Activated naive CD4-positive, alpha-beta T cell (primary cell): ENCODE measurements at places on chromosomes 5 and 9.
A peak's percentile ranks its signal among the peaks of the same experiment; 100 is the strongest.

DNA sequence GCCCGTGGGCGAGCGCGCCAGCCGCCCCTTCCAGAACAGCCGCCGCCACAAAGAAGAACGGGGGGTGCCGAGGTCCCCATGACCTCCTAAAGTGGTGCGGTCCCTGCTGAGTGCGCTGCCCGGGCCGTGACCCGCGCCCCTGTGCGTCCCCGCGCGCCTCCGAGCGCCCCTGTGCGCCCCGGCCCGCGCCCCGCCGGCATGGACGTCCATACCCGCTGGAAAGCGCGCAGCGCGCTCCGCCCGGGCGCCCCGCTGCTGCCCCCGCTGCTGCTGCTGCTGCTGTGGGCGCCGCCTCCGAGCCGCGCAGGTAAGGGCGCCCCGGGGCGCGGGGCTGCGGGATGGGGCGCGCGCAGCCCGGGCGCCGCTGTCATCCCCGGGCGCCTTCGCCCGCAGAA lies 384 bp downstream of the COL5A1 start:
- DNase-seq: no peak

GRCh38 chr9:32968101-32969011 lies 33.1 kb downstream of the APTX start:
- DNase-seq: peak; percentile 42

DNA sequence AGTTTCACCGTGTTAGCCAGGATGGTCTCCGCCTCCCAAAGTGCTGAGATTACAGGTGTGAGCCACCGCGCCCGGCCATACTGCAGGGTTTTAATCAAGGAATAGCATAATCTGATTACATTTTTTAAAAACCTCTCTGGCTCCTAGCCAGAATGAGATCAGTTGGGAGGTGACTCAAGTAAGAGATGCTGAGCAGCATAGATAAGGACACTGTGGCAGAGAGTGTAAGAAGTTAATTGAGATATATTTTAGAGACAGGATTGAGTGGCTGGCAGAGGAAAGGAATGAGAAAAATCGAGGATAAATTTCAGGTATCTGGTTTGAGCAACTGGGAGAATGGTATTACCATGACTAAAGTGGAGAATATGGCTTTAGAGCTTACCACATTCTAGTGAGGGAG lies 7.3 kb upstream of the RIGI start:
- DNase-seq: no peak

DNA sequence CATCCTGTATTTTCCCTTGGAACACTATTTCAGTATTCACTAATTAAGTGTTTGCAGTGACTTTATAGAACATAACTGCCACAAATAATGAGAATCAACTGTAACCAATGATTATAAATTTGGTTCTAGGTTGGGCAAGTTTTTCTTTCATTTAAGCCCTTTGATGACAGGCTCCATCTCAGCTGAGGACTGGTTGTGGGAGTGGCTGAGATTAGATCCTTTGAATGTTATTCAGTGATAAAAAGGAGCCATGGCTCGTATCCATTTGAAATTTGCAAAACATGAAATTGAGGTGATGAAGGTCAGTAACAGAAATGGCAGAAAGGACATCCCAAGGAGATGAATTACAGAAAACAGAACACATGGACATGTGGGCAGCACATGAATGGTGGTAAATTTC lies 138.1 kb upstream of the PCA3 start:
- DNase-seq: no peak

DNA sequence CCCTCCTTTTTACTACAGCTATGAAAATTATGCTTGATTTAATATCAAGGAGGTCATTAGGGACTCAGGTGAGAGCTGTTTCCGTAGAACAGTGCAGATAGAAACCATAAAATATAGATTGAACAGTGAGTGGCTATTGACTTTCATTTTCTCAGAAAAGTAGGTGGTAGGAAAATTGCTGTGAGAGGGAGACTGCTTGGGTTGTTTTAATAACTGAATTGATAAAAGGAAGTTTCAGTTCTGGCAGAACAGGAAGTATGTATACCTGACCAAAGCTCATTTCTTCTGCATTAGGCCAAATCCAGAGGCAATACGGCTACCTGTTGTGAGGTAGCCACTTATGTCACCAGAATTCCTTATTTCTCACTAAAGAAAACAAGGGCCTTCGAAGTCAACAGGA lies 761.7 kb upstream of the ARRDC3 start:
- DNase-seq: no peak

GRCh38 chr5:154977409-154977808 lies 36.1 kb upstream of the KIF4B start:
- no peak for DNase-seq

GRCh38 chr5:108720391-108720790 lies 27.3 kb upstream of the FER start:
- DNase-seq: no peak

GRCh38 chr9:78676009-78676408 lies 379.1 kb downstream of the PSAT1 start:
- no peak for DNase-seq

DNA sequence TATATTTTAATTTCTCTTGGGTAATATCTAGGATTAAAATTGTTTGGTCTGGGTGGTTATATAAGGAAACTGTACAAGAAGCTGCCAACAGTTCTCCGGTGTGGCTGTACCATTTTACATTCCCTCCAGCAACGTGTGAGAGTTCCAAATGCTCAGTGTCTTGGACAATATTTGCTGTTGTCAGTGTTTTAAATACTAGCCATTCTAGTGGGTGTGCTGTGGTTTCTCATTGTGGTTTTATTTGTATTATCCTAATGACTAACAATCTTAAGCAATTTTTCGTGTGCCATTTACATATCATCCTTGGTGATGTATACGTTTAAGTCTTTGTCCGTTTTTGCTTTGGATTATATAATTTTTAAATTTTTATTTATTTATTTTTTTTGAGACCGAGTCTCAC lies 34.0 kb downstream of the TNFSF15 start:
- DNase-seq: no peak

GRCh38 chr9:95465115-95465514 lies 51.7 kb downstream of the PTCH1 start:
- no peak for DNase-seq

DNA sequence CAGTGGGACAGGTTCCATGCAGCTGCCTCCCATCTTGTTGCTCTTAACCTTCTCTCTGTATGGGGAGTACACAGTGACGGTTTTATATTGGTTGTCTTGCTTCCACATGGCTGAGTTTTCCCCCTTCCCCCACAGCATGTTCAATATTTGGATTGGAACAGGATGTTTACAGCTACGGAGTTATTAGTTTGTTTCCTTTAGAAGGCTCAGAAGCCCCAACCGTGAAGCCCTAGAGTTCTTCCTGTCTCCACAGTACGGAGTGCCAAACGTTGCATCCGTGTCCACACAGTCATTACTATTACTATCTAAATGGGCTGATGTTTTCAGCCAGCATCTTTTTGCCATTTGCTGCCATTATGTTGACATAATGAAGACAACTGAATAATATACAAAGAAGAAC lies 277.5 kb downstream of the MARCHF11 start:
- no peak for DNase-seq

GRCh38 chr5:144318460-144318859 lies 147.8 kb downstream of the KCTD16 start:
- no peak for DNase-seq

DNA sequence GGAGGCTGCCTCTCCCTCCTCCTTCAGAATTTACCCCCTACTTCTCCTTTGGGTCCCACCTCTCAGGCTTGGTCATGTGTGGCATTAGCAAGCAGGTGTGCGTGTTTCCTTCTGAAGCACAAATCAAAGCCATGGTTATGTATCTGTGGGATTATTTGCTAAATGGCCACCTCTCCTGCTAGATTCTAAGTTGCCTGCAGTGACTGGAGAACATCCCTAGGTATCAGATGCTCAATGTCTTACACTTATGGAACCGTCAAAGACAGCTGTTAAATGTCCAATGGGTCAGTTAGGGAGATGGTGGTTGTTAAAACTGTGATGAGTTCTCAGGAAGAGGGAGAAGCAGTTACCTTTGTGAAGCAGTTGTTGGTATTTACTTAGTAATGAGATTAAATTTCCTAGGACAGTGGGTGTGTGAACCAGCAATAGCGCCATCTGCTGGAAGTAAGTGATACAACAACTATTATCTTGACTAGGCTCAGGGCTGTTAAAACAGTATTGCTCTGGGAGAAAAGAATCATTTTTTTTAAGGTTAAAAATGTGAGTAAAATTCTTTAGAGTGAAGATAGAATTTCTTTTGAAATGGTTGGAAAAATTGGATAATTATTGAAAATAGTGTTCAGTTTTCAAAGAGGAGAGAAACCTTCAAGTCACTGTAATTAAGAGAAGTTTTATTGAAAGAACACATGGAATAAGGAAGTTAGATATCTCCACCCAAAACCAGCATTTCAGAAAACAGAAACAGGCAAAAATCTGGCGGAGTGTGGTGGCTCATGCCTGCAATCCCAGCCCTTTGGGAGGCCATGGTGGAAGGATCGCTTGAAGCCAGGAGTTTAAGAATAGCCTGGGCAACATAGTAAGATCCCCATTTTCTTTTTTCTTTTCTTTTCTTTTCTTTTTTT lies 71.3 kb downstream of the TMC1 start:
- DNase-seq: no peak

- no peak for DNase-seq
Observed at GRCh38 chr9:130906735-130907416, 10.3 kb upstream of the QRFP start.

GRCh38 chr5:154384480-154385235 lies 61.1 kb upstream of the SAP30L start:
- DNase-seq: no peak

- no peak for DNase-seq
Observed at GRCh38 chr5:171474230-171474813, 54.9 kb downstream of the FGF18 start.

DNA sequence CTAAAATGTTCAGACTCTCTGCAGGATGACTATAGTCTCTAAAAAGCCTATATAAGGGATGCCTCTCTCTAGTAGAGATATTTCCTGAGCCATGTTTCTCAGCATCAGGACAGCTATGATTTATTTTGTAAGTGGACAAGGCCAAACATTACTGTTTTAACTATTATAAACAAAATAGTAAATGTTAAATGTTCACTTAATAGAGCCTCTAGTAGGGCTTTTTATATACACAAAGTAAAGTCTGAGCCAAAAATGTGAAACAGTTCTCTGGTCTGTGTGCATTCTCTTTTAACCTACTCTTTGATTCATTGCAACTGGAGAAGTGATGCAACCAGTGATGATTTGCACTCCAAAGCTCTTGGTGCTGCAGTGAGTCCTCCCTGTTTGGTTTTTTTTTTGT lies 220.5 kb downstream of the GDNF start:
- DNase-seq: no peak

GRCh38 chr5:79689541-79690466 lies at the start of gene CMYA5:
CMYA5 (plus strand) TSS chr5:79689836; CDS start chr5:79689908, 72 bp downstream.
- no peak for DNase-seq

GRCh38 chr9:104658496-104659195 lies 35.7 kb upstream of the OR13D1 start:
- DNase-seq: no peak

GRCh38 chr9:130347931-130348330 lies 82.4 kb downstream of the HMCN2 start:
- DNase-seq: no peak

DNA sequence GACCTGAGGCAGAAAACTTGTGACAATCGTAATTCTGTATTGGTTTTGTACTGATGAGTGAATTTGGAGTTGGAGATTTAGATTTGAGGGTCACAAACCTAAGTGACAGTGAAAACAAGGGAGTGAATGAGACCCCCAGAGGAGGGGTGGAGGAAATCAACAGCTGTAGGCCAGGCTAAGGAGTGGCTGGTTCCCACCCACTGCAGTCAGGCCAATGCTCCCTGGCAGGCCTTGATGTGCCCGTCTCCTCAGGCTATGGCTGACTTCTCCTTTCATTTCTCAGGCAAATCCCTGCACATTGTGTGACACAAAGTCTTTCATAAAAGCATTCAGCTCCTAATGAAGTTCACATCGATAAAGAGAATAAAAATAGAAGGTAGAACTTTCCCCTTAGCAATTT lies 557.6 kb downstream of the CETN3 start:
- DNase-seq: no peak

GRCh38 chr5:17206021-17206420 lies 11.4 kb upstream of the BASP1 start:
- DNase-seq: no peak

- no peak for DNase-seq
Observed at GRCh38 chr5:171673840-171674239, 111.8 kb upstream of the SMIM23 start.

GRCh38 chr5:141757402-141757801 lies 75.4 kb upstream of the ARAP3 start:
- DNase-seq: no peak

- DNase-seq: no peak
Observed at GRCh38 chr9:120197605-120198004, 382.4 kb downstream of the CDK5RAP2 start.
